ENCODE measurements at places on chromosomes 7 and 10.

- DNase-seq = no peak
These were observed 12.8 kb downstream of the MEIG1 start for GRCh38 chr10:14971867-14972448.

- DNase-seq = peak; percentile 36
These were observed 1.5 kb upstream of the GRIFIN start for GRCh38 chr7:2477447-2478398.

- no peak for DNase-seq
These were observed 89.6 kb downstream of the LCOR start for GRCh38 chr10:96921655-96922054.

- DNase-seq = no peak
These were observed 120.0 kb upstream of the SAMD8 start for GRCh38 chr10:74991435-74991834.

DNA sequence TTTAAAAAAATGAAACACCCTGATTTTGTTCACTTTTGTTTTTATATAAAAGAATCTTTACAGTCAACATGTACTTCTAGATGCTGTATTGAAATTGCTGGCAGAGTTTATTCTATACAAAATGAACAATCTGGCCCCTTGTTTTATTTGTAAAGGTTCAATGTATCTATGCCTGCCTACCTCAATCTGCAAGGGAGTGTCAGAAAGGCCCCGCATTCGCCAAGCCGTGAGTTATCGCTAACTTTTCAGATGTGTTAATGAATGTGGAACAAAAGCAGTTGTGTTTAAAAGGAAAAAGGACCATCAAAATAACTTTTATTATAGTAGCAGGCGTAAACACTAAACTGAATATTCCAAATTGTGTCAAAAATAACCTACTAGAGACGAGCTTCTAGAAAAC lies 14.6 kb downstream of the LUC7L2 start:
- no peak for DNase-seq

GRCh38 chr7:11060893-11061292 lies 87.2 kb downstream of the PHF14 start:
- no peak for DNase-seq

GRCh38 chr10:60848680-60849079 lies 70.4 kb downstream of the CDK1 start:
- no peak for DNase-seq

DNA sequence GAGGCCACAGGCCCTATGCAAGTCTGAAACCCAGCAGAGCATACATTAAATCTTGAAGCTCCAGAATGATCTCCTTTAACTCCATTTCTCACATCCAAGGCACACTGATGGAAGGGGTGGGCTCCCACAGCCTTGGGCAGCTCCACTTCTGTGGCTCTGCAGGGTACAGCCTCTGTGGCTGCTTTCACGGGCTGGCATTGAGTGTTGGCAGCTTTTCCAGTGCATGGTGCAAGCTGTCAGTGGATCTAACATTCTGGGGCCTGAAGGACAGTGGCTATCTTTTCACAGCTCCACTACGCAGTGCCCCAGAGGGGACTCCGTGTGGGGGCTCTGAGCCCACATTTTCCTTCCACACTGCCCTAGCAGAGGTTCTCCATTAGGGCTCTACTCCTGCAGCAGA lies 265.7 kb upstream of the MAGI2 start:
- DNase-seq = no peak

GRCh38 chr7:35498416-35498815 lies 196.5 kb downstream of the HERPUD2 start:
- no peak for DNase-seq

DNA sequence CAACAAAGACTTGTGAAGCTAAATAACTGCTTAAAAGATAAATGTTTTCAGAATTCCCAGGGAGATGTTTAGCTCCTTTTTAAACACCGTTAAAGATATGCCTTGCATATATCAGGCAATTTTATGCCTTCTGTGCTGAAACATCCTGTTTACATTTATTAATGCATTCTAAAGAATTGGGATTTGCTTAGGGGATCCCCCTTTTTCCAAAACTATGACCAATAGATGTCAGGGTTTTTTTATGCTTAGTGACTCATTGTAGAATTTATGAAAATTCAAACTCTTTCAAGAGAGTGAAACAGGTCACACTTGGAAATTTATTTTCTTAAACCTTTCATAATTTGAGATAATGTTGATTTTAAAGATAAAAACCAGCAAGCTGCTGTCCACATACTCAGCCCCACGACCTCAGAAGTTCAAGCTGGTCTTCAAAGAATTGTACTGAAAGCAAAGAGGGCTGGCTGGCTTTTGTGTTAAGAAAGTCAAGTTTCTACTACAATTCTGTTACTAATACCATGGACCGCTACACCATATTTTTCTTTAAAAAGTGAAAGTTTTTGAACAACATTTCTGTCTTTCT lies 411.8 kb downstream of the ETV1 start:
- peak; percentile 38 for DNase-seq

DNA sequence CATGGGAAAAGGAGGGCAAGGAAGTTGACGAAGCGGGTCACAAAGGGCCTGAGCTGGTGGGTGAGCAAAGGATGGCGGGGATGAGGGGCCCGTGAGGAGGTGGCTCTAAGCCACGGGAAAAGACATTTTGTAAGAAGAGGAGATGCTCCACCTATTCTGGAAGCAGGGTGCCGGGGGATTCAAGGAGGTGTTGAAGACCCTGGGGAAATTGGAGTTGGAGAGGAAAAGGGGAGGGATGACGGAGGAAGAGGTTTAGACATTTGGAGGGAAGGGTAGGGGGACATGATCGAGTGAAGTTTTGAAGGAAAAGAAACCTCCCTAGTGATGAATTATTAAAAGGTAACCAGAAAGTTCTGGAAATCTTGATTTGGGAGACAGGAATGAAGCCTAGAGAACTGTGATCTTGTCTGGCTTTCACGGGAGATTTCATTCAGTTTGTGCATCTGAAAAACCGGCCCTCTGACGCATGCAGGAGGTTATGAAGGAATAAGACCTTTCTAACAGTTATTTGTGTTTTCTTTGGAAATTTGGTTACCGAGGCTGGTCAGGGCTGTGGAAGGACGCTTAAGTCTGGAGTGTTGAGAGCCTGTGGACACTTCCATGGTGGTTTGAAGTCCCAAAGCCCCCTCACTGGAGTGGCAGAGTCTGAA lies 1.4 kb downstream of the SMO start:
- DNase-seq = no peak

- DNase-seq = no peak
These were observed 37.7 kb downstream of the CDK13 start for GRCh38 chr7:39987641-39988347.

DNA sequence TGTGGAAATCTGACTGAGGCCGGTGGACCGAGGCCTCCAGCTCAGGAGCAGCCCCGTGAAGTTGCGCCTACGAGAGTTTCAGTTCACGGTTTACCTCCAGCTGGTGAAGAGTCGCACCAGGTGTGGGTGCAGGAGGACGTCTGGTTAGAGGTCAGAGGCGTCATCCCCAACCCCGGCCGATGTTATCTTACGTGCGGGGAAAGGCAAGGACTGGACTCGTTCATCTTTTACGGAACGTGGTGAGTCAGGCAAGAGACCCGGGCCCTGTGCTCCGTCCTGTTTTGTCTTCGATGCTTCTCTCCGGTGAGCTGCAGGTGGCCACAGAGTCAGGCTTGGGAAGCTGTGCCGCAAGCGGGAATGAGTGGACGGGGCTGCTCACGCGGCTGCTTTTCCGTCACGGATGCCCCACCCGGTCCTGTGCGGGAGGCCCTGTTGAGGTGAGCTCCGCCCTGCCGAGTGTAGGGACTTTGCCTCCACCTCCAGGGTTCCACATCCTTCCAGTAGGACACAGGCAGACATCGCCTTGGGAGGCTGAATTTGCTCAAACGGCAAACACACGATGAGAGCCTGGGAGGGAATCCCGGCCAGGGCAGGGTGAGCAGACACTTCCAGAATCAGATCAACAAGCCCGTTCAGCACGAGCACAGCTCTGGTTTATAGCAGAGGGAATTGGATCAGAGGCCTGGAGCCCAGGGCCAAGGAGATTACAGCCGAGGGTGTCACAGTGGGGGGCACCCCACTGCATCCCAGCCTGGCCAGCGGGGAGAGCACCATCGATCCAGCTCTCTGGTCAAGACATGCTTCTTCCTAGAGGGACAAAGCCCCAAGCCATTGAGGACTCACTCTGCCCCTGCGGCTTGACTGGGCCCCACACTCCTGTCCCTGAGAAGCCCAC lies 50.1 kb upstream of the INPP5A start:
- no peak for DNase-seq

GRCh38 chr7:149655784-149656183 lies 117.6 kb downstream of the ZNF467 start:
- DNase-seq = no peak

GRCh38 chr7:133668296-133669060 lies 415.6 kb downstream of the EXOC4 start:
- no peak for DNase-seq

DNA sequence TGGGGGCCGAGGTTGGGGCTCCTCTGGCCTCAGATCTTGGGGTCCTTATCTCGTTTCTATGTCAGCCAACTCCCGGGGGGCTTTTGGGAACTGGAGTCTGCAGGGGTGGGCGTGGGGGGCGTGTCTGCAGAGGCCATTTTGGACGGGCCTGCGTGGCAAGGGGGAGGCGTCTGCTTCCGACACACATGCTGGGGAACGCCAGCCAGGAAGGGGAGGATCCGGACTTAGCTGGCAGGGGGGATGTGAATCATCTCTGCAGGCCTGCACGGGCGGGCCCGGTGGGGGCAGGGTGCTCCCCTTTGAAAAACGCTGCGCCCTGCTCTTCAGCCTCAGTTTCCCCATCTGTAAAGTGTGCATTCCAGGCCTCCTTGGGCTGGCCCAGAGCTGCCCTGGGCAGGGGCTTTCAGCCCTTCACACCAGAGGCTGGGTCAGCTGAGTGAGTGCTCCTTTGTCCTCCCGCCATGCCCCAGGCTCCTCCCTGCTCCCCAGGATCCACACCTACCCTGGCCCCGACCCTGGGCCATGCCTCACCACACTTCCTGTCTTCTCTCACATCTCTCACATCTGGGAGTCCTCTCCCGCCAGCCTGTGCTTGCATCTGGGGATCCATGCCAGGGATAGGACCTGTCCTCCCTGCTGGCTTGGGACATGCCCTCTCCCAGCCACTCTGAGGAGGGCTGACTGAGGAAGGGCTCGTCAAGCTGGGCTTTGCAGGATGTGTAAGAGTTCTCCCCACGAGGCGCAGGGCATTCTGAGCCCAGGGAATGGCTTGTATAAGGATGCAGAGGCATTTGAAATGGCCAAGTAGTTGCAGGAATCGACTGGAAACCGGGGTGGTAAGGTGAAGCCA lies 172.6 kb upstream of the TNRC18 start:
- DNase-seq = peak; percentile 94

GRCh38 chr10:24351961-24352360 lies 143.0 kb downstream of the KIAA1217 start:
- no peak for DNase-seq

- DNase-seq = no peak
These were observed 64.4 kb upstream of the CFAP46 start for GRCh38 chr10:133006806-133007205.

DNA sequence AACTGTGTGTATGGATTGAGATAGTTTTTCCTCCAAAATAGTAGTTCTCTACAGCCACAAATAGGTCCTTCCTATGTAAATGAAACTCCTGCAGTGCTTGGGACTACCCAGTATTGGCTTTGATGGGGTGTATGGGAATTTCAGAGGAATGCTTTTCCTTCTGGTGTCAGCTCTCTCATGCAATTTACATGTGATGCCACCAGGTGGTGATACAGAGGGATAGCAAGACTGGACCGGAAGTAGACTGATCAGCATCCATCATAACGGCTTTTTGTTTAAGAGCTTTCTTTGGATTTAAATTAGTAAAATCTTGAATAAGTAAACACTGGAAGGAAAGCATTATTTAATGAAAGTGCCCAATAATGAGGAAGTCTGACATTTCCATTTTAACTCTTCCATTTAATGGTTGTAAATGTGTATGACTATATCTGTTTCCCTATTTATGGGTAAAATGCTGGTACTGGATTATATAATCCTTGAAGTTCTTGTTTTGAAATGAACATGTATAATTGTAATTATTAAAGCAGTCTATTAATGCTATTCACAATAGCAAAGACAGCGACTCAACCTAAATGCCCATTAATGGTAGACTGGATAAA lies 22.7 kb downstream of the DYNC1I1 start:
- DNase-seq = peak; percentile 33

GRCh38 chr7:2321020-2321419 lies 6.8 kb upstream of the SNX8 start:
- no peak for DNase-seq

GRCh38 chr7:74185636-74186035 lies 11.5 kb downstream of the EIF4H start:
- DNase-seq = no peak

- no peak for DNase-seq
These were observed 75.7 kb downstream of the CHST15 start for GRCh38 chr10:124017729-124018128.

- no peak for DNase-seq
These were observed 289.7 kb upstream of the TMEM229A start for GRCh38 chr7:124322561-124322960.

DNA sequence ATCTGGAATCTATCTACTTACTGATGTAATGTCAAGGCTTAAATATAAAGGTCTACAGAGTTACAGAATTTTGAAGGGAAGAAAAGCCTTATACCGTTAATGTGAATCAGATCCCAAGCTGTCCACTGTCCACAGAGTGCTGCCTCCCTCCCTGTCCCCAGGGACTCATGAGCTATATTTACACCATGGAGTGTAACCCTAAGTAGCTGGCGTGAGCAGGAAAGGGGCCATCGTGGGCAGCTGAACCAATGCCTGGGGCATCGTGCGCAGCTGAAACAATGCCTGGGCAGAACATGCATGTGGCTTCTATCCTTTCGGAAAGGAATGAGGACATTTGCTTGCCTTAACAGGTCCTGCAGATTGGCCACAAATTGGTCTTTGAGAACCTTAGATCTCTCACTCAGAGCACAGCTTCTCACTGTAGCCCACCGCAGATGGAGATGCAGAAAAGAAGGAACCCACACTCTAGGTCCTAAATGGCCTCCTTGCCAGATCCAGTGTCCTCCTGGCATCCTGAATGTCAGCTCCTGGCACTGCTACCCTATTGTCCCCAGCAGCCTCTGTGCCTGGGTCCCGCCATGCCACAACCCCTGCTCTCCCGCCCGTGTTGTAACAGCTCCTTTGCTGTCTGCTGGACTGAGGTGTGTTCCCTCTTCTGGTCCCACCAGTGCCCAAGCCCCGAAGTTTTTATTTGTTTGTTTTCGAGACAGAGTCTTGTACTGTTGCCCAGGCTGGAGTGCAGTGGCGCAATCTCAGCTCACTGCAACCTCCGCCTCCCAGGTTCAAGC lies 30.3 kb downstream of the CCDC3 start:
- DNase-seq = no peak
